Stimulated activated CD8-positive, alpha-beta memory T cell treated with anti-CD3 and anti-CD28 coated beads, Interleukin-4, amount 100 ng/mL, for 4 hours (primary cell): ENCODE measurements at places on chromosomes 7 and 10.

GRCh38 chr10:93598157-93598556 lies 2.9 kb downstream of the RBP4 start:
- DNase-seq, result no peak

- DNase-seq, result no peak
Observed at GRCh38 chr10:112650588-112651030, 203.6 kb downstream of the VTI1A start.

DNA sequence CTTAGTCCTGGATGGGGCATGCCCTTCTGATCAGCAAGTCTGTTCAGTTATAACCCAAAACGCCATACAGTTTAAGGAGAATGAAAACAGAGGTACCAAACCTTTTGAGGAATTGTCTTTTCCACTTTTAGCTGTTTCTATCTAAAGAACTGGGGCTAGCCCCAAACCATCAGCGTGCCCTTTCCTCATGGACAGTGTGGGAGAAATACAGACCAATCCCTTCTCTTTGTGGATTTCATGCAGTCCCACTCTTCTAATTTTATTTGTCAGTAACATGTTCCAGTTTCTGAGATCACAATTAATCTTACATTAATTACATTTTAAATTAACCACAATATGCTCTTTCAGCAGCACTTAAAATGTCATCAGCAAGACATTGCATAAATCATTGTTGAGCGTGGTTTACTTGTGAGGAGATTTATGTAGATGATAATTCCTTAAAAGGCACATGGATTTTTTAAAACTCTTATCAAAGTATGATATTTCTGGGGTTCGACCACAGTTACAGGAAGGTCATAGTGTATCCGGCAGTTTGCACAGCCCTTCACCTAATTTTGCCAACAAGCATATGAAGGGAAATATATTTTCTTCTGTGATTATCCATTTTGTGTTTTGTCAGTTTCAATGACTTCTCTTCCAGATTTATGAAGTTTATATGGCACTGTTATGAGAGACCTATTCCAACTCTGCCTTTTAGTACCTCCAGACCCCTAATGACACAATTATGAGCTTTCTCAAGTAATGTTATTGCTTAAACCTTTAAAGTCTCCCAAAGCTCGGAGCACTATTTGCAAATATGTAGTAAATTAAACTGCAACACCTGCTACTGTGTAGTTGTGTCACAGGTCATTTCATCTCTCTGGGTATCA lies 868.4 kb upstream of the C7orf33 start:
- no peak for DNase-seq

DNA sequence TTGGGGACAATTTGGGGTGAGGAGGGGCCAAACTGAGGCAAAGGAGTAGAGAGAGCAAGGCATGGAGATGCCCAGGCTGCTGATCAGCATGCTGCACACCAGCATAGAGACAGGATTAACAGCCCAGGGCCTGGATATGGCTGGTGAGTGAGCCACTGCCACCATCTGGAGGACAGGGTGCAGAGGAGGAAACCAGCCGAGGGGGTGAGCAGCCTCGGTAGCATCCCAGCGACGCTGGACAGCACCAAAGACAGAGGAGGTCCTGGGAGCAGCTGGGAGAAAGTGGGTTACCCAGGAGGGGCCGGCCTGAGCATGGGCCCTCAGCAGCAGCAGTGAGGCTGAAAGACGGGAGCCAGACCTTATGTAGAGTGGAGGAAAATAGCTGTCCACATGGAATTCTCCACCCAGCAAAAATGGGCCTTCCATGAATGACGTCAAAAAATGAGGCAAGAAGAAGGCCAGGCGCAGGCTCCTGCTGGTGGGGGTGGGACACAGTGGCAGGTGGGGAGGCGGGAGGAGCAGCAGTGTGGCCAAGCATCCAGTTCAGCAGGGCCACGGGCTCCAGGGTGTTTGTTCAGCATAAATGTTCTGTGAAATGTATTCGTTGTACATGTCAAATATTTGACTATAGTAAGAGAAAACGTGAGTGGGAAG lies 16.7 kb downstream of the RET start:
- no peak for DNase-seq

DNA sequence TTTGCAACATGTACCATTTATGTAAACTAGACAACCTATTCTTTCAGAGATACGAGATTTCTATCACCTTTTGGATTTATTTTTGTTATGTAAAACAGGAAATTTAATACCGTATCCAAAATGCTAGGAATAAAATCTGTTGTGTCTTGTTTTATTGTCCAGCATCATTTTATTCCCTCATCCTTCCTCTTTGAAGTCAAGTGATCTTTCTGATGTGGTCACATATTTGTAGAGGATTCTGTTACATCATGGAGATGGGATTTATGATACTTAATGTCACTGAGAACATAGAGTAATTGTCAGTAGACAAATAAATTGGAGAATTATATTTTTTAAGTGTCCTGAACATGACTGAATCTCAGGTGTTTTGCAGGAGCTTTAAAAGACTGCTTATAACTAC lies 64.7 kb downstream of the ZNF277 start:
- no peak for DNase-seq

GRCh38 chr7:80136261-80137055 lies 1.8 kb downstream of the GNAI1 start:
- DNase-seq, result no peak

DNA sequence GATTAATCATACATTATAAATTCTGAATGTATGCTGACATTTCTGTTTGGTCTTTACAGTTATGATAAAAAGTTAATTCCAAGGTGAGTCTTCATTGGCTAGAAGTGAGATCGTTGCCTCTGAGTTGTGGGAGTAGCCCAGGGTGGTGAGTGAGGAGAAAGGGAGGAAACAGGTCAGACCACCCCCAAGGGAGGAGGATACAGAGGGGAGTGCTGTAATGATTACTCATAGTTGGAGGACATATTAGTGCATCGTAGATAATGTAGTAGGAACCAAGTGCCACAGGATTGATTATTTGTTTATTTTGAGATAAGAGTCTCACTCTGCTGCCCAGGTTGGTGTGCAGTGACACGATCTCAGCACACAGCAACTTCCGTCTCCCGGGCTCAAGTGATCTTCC lies 672.2 kb downstream of the INHBA start:
- DNase-seq, result no peak

- DNase-seq, result no peak
Observed at GRCh38 chr7:132030086-132030568, 473.7 kb upstream of the PODXL start.

DNA sequence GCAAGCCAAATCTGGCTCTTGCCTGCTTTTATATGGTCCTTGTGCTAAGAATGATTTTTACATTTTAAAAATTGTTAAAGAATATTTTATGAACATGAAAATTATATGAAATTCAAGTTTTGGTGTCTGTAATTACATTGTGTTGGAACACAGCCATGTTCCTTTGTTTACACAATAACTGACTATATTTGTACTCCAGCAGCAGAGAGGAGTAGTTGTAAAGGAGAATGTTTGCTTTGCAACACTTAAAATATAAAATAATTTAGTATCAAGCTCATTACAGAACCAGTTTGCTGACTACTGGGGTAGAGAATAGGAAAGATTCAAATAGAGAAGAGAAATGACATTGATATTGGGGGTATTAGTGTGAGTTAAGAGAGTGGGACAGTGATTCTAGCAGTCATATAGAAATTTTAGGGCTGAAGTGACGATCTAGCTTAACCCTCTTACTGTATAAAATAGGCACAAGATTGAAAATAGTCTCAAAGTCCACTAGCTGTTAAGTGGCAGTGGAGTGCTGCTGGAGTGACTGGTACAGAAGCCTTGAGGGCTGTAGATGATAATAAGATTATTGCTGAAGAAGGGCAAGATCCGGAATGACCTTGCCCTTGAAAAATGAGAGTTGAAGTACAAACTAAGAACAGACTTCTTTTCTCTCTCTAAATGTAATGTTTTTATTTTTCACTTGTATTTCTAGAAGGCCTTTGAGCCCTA lies 28.2 kb downstream of the SGPL1 start:
- DNase-seq, result no peak
